Trophoblast cell (in vitro differentiated cells and primary cell): ENCODE measurements at places on chromosomes 5 and 9.

DNA sequence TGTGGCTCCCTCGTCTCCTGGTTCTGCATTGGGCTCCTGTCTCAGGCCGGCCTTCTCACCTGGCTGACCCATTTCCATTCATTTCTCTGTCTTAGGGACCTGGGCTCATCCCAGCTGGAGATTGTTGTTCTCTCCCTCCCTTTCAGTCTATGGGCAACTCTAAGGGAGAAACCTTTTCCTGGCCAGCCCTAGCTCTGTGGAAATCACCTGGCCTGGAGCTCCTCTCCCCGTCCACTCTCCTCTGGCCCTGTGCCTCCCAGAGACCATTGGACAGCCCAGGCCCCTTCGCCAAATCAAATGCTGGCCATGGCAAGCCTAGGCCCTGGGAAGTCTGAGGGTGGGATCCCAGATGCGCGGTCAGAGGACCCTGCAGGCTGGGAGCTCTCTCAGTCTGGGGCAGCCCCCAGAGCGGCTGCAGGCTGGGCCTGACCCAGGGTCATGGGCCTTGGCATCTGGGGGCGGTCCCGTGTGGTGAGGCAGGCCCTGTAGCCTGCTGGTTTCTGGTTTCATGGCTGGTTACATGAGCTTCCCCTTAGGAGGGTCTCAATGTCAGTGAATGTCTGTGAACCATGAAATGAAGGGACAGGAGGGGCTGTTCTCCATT, 253.5 kb downstream of the AOPEP start:
- DNase-seq, result no peak

- no peak for DNase-seq
These were observed 132.2 kb upstream of the ASTN2 start for GRCh38 chr9:117546894-117547678.

GRCh38 chr5:90746119-90746518, 187.5 kb downstream of the ADGRV1 start:
- DNase-seq, result no peak

DNA sequence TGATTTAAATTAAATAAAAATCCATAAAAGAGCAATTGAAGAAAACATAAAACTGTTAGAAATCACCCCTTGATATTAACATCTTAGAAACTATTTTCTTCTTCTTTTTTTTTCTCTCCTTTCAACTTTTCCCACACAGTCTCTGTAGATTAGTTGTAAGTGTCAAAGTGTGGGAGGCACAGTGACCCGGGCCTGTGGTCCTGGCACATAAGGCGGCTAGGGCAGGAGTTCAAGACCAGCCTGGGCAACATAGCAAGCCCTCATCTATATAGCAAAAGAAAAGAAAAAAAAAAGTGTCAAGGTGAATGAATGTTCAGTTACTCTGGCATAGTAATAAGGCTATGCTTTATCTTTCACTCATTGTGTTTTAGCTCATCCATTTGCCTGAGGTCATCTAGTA, 14.2 kb downstream of the RORB start:
- DNase-seq, result no peak

- DNase-seq, result no peak
These were observed 144.8 kb upstream of the ADCY2 start for GRCh38 chr5:7251132-7251531.

DNA sequence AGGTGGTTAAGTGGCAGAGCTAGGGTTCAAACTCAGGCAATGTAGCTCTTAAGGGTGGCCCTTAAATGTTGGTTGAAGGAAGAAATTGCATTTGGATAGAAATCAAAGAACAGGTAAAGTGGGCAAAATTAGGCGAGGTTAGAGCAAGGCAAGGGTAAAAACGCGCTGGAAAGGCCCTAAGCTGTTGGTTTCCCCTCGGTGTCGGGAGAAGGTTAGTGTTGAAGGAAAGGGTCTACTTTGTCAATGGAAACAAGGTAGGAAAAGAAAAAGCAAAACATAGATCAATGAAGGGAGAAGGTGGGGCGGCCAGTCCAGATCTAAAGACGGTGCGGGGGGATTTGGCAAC, 431 bp downstream of the FASTKD3 start:
- no peak for DNase-seq

- DNase-seq, result no peak
These were observed 344.5 kb downstream of the PRR16 start for GRCh38 chr5:120808606-120809005.

- no peak for DNase-seq
These were observed 583 bp upstream of the TJP2 start for GRCh38 chr9:69173497-69173890.

- DNase-seq, result no peak
These were observed 69.4 kb upstream of the DAB2IP start for GRCh38 chr9:121581786-121582600.

GRCh38 chr5:116763987-116764866, 189.6 kb upstream of the SEMA6A start:
- DNase-seq, result peak; percentile 96

DNA sequence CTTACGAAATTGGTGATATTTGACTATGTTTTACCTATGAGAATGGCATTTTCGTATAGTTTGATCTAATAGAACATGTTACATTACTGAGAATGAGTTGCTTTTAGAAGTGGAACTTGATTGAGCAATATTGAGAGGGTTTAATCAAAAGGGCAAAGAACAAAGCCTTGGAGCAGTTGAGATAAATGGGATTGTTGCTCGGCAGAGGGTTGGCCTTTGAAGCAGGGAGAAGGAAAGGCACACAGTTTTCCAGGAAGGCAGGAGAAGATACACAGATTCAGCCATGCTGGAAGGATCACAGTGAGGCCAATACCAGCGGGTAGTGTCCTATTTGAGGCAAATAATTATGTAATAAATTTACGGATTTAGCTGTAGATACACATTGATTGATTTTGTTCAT, 19.5 kb downstream of the MAN2A1 start:
- no peak for DNase-seq

DNA sequence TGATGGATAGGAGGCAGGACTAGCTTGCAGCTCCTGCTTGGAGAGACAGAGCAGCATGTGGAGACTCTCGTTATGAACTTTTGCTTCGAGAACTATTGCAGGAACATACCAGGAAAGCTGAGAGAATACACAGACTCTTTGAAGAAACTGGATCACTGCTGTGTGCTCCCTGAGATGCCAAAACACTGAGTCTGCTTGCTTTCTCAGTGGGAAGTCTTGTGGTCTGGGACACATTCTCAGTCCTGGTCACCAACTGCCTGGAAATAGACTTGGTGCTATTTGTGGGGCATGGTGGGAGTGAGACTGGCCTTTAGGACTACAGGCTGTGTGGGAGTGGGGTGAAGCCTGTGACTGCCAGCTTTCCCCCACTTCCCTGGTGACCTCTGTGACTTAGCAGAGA, 252.6 kb downstream of the MED10 start:
- DNase-seq, result no peak

GRCh38 chr9:116549786-116550660, 137.1 kb upstream of the TRIM32 start:
- DNase-seq, result no peak

- DNase-seq, result no peak
These were observed 23.5 kb downstream of the JMY start for GRCh38 chr5:79259383-79259782.

DNA sequence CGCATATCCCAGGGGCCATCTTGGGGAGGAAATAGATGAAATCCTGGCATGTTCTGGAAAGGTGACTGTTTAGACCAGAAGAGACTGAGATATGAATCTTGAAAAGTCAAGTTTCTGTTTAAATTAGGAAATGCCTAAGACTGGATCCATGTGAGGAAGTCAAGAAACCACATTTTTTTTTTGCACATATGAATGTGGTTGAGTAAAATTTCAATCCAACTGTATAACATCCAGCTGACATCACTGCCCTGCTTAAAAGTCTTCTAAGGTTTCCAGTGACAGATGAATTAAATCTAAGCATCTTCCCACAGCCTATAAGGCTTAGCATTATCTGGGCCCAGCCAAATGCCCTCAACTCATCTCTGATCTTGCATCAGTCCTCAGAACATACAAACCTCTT, 47.7 kb upstream of the TCERG1 start:
- DNase-seq, result no peak

DNA sequence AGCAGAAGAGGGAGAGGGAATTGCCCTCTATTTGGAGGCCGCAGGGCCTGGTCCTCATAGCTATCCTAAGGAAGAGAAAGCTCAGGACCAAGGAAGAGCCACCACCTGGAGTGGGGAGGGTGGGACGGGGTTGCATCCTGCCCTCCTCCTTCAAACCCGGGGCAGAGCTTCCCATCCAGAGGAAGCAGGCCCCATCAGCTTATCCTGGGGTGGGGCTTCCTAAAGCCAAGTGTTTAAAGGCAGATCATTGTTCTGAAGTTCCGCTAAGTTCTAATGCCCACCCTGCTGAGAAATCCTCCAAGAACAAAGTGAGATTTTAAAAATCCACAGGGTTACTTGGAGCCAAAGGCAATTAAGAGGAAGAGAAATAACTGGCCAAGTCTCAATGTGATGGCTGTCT, 210.3 kb downstream of the C9orf152 start:
- no peak for DNase-seq

- DNase-seq, result no peak
These were observed 120.1 kb upstream of the TMEM161B start for GRCh38 chr5:88388476-88389337.
